ENCODE measurements at places on chromosomes 13 and 19.

DNA sequence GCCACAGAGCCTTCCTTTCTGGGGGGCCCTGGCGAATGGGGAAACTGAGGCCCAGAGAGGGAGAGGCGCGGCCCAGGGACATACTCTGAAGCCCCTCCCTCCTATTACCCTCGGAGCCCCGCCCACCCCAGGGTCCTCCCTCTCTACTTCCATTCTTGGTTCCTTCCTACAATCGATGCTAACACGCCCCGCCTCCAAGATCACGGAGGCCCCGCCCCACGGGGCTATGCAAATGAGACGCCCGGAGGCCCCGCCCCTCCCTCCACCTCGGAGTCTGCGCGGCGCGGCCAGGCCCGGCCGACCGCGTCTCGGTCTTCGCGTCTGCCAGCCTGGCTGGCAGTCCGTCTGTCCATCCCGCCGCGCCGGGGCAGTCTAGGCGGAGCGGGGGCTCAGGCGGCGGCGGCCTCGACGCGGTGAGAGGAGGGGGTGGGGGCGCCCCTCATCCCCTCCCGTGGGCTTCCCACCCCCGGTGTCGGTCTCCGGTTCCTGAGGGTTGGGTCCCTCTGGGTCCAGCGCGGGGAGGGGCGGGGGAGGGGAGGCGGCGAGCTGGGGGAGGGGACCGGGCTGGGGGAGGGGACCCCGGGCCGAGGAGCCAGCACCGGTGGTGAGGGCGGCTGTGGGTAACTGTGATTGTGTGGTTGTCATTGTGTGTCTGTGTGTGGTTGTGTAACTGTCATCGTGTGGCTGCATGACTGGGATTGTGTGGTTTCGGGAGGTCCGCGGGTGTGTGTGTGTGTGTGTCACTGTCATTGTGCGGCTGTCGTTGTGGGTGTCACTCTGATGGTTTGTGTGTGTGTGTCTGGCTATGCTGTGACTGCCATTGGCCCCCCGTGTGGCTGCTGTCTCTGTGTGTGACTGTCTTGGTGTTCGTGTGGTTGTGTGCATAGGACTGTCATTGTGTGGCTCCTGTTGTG, at the start of gene PLPPR2:
Gene PLPPR2 (plus strand): TSS at position 273 of the 914 bp plus-strand sequence. CDS start 2,242 bp downstream, outside the sequence.
- peak; percentile 94 for DNase-seq

DNA sequence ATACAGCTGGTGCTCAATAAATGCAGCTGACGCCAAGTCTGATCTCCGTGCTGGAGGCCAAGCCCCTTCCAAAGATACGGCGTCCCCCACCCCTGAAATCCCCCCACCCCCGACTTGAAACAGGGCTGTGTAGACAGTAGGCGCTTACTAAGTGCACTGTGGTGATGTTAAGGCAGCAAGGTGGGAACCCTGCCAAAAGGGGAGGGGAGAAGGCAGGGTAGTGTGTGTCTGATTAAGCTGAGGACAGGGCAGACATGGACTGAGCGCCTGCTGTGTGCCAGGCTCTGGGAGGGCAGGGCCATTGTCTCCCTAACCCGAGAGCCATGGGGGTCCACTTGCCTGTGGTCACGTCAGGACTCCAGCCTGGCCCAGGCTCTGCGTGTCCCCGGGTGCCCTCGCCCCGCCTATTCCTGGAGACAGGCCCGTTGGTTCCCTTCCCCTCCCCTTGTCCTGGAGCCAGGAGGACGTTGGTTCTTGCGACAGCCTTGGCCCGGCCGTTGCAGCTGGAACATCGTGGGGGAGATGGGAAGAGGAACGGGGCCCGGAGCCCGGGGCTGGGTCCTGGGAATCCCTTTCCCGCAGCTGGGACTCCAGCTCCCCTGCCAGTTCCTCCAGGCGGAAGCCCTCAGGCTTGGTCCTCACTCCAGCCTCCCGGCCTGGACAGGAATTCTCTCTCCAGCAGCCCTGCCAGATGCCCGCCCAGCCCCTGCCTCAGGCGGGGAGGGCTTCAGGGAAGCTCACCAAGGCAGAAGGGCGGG, 1.7 kb upstream of the ELANE start:
- peak; percentile 91 for DNase-seq

GRCh38 chr19:51461723-51462161, 3.5 kb upstream of the SIGLEC8 start:
- DNase-seq, result no peak

DNA sequence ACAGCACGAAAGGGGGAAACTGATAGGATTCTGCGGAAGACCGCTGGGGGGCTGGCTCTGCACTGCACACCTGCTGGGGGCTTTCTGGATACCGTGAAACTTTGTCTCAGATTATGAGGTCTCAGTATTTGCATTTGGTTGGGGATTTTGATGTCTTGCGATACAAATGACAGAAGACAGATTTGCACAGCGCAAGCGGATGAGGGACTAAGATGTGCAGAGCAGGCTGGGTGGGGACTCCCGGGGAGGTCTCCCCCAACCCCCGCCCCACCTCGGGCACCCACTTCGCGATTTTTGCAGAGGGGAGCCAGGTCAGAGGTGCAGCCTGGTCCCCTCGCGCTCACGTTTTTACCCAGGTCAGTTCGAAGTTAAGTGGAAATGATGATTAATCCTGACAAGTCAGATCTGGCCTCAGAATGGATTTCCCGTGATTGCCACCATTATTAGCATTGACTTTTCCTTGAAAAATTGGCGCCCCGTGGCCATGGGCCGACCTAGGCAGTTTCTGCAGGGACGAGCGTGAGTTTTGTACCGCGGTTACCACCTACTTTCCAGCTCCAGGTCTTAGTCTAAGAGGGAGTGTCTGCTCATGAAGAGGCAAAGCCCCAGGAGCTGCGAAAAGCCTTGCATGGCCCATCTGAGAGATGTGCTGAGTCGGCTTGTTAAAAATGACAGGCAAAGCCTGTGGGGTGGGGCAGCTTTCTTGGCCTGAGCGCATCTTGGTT, 1.3 kb upstream of the GJB2 start:
- DNase-seq, result no peak

DNA sequence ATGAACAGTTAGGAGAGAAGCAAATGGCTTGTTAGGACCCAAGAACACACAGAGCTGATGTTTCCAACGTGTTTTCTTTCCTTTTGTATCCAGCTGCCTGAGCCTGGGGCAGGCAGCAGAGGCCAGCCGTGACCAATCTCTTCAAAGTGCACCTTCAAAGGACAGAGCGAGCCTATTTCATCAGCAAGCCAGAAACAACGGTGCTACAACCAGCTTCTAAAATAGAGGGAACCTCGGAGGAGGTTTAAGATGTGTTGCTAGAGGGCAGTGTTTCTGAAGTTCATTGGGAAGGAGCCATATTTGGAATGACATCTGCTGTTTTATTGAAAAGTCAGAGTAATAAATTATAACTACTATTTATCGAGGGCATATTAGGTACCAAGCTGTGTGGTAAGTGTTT, 56.2 kb upstream of the RFC3 start:
- no peak for DNase-seq

- no peak for DNase-seq
Observed at GRCh38 chr13:73162912-73163911, 104.4 kb downstream of the KLF5 start.

DNA sequence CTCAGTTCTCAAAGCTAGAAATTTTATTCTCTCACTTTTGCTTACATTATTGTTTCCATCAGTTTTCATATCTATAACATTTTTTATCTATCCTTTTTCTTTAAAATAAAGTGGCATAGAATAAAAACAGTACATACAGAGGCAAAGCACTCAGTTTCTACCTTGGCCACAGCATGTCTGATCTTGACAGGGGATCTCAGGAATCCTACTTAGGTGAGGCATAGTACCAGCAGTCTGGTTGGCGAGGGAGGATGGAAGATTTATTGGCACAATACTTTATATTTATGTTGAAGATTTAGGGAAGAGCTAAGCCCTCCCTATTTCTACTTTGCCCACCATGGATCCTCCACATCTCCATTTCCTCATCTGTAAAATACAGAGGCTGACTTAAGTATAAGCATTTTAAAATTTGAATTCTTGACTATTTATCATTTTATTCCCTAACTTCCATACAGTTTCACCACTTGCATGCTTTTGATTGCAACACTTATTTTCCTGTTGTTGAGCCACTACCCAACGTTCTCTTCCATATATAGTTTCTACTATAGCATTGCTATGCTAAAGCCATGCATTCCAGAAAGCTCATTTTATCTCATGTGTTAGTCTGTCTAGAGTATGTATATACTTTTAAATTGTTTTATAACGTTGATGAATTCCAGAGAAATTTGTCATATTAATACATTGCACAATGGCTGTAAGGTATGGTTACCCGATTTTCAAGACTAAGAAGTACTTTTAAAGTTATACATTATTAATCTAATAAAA, 506.7 kb downstream of the KCTD12 start:
- no peak for DNase-seq

DNA sequence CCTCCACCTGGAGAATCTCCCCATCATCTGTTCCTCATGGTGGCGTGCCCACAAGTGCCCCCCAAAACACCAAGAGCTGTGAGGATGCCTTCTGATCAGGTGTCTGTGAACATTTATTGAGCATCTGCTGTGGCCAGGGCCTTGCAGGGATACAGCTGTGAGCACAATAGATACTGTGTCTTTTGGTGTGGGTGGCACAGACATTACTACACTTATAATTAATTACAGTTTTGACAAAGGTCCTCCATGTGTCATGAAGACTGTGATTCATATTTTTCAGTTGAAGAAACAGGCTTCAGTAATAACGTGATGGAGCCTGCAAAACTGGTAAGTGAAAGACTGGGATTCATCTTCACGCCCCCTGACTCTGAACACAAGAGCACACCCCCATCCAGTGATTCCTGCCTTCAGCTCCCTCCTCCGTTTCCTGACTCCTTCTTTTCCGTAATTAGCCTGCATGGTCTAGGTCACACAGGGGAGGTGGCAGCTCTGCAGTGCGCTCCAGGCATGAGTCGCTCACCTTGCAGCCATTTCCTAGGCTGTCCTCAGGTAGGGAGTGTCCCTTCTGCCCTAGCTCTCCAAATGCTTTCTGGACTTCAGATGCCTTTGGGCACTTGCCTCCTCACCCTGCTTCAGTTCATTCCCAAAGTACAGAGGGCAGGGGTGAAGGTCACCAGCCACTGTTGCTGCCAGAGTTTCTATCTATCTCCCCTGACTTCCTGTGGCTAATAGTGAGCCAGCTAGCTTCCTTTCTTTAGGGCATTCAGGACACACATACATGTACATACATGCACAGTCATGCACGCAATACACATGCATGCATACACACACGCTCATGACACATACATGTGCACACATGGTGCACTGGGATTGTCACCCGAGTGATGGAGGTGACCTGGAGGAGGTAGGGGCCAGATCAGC, 66.5 kb downstream of the SIAH3 start:
- no peak for DNase-seq
